Immature natural killer cell (primary cell): ENCODE measurements at places on chromosomes 11 and 22. TPM values are rescaled to one million over a fixed set of nuclear protein-coding genes. Genes with fewer than 3 reads are reported as not detected.

CHST1 gene
- polyA plus RNA-seq, result 0.11 TPM

GRCh38 chr11:95187723-95188122, 43.3 kb downstream of the SESN3 start:
- peaks cover 7% of the 10 kb centered on the region for H3K36me3 ChIP-seq
- peaks cover 1% of the 10 kb centered on the region for H3K27me3 ChIP-seq
- no peak overlapping the region for H3K4me3 ChIP-seq
- H3K4me1 ChIP-seq, result no peaks in the 10 kb centered on the region

EFCAB6 gene
- polyA plus RNA-seq, result 0.18 TPM

DNA sequence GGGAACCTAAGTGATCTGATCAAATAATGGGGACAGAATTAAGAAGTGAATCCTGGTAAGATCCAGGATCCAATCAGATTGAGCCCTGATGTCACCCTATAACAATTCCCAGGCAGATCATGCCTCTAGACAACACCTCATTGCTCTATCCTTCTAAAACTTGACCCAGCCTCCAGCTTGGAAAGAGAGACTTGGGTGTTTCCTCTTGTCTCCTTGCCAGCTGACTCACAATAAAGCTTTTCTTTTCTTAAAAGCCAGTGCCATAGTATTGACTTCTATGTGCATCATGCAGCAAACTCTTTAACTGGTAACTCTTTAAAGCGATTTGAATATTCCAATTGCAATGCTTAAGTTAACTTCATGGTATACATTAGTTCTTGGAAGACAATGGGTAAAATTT, 109.6 kb upstream of the CHORDC1 start:
- H3K27me3 ChIP-seq, result no peaks in the 10 kb centered on the region
- DNase-seq, result no peak
- H3K4me1 ChIP-seq, result no peaks in the 10 kb centered on the region
- H3K27ac ChIP-seq, result no peak overlapping the region

DNA sequence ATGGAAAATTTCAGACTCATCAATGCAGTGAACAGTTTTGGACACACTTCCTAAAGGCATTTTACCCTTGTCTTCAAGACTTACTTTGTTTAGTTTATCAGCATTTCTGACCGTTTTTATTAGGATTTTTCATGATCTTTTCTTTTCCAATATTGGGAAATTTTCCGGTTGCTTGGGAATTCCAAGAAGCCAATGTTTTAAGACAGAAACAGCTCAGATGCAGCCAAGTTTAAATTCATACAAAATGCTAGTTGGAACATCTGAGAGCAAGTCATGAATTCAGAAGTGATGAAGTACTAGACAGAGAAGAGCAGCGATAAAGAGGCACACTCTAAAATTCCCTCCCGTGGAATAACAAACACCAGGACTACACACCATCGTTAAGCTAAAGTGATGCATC, 68.6 kb downstream of the RAB38 start:
- no peak for DNase-seq
- H3K4me1 ChIP-seq, result no peaks in the 10 kb centered on the region
- H3K36me3 ChIP-seq, result peaks cover 25% of the 10 kb centered on the region
- H3K27me3 ChIP-seq, result peaks cover 3% of the 10 kb centered on the region
- H3K4me3 ChIP-seq, result no peak overlapping the region
- H3K27ac ChIP-seq, result no peak overlapping the region
